ENCODE measurements at places on chromosomes 12 and 14.

GRCh38 chr12:116142936-116143898, 134.3 kb downstream of the MED13L start:
- no peak for DNase-seq

- DNase-seq = no peak
Measured at GRCh38 chr12:67929384-67929772, 59.9 kb upstream of the IFNG-AS1 start.

DNA sequence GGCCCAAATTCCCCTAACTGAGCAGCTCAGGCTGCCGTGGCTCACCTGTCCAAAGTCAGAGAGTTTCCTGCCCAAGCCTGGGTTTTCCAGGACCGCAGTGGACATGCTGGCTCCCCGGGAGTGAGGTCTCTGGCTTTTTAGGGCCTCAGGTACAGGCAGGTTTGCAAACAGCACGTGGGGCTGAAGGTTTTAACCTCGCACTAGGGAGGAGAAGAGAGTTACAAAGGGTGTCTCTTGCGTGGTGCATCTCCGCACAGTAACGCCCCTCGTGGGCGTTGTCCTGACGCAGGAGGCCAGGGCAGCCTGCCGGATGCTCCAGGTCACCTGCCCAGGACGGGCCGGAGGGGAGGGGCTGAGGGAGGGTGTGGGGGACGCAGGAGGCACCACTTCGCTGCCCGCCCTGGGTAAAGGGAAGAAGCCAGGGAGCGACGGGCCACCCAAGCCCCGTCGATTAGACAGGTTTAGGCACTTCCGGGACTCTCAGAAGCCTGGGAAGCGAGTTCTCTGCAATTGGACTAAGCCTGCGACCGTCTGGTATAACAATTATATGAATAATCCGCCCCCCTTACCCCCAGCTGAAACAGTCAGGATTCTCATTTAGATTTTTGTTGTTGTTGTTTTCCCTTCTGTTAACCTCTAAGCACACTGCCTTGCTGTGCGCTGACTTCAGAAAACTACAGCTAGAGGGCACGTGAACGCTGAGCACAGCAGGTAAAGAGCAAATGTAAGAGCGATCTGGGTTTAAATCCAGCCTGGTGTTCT, at the start of gene PAH:
Gene PAH, minus strand, starts transcription at position 219 of the 762 bp plus-strand sequence. Its CDS starts 114 bp downstream, at position 105.
- DNase-seq = peak; percentile 66

DNA sequence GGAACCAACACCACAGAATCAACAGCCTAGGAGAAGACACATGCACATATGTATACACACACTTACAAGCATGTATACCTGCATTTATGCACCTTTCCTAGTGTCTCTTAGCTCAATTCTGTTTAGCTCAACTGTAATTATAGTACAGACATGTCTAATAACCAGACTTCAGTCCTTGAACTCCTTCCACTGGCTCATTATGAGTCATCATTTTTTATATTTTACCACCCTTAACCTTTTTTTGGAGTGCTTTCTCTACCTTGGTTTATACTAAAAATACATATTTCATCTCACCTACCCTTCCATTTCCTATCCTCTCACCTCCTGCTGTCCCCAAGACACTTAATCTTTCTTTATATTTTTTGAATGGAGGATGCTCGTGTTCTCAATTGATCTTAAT, 110.4 kb downstream of the ARID2 start:
- no peak for DNase-seq

DNA sequence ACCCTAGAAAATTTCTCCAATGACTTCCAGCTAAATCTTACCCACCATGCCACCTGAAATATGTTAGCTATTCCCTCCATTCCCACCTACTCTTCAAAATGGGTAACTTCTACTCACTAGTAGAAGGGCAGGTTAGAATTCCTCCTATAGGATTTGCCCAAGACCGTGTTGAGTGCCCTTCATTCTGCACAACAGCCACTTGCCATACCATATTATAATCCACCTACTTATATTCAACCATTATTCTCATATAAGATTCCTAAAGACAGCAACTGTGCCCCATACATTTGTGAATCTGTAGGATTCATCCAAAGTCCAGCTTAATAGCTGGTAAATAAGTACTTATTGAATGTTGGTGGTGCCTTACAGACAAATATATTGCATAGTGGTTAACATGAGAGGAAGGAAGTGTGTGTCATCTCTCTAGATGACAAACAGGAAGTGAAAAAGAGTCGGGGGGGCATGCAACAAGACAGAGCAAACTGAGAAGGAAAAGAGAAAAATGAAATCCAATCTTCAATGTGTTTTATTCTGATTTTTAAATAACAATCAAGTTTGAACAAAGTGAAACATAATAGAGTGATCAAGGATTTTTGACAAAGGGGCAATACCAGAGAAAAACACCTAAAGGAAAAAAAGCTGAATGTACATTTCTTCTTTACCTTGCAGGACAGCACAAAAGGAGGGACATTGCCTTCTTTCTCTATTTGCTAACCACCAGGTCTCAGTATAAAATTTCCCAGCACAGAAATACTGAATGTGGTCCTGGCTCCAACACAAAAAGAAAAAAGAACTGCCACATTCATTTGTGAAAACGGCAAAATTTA, 389.3 kb upstream of the USP15 start:
- DNase-seq = no peak

Data from ecto neural progenitor cell (in vitro differentiated cells).